ENCODE measurements at places on chromosomes 7 and 10.

DNA sequence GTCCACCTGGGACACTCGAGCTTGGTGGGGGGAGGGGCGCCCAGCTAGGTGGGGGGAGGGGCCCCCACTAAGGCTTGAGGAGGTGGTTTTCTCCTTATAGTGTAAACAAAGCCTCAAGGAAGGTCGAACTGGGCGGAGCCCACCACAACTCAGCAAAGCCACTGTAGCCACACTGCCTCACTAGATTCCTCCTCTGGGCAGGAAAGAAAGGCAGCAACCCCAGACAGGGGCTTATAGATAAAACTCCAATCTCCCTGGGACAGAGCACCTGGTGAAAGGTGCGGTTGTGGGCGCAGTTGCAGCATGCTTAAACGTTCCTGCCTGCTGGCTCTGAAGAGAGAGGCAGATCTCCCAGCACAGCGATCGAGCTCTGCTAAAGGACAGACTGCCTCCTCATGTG is 133.1 kb downstream of the SNX13 start:
- no peak for DNase-seq

DNA sequence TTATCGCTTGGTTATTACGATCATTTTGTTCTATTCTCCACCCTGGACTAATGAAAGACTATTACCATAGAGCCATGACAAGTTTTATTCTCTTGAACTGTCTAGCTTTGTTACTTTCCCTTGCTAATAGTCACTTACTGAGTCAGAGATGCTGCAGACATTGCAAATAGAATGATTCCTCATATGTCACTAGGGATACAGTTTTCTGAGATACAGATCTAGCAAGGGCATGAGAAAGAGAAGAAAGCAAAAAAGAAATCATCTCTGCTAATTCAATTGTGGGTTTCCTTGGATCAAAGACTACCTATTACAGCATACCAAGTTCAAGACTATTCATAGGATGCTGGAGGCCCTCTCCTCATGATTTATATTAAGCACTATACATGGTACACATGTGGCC is 204.3 kb downstream of the MBL2 start:
- no peak for DNase-seq

DNA sequence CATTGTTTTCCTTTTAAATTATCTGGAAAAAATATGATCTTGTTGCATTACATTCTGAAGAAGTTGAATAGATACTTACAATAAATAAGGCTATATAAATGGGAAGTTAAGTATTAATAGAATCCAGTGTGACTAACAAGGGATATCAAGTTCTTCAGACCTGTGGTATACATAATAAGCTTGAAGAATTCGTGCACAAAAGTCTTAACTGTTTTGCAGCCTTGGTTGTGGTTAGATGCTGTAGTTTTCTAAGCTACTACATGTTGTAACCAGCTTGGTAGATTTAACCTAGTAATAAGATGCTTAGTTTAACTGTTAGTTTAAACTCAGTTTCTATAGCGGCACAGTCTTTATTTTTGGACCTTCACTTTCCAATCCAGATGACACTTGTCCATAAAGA is 106.2 kb upstream of the GLCCI1 start:
- DNase-seq: peak; percentile 50

- DNase-seq: peak; percentile 55
Measured at GRCh38 chr7:107372298-107372697, 97.6 kb upstream of the GPR22 start.

GRCh38 chr7:152136686-152137085 is 111.2 kb downstream of the GALNT11 start:
- peak; percentile 65 for DNase-seq

GRCh38 chr10:62396864-62397263 is 22.7 kb downstream of the ZNF365 start:
- no peak for DNase-seq

GRCh38 chr10:13536674-13537366 is 8.0 kb upstream of the BEND7 start:
- DNase-seq: peak; percentile 35

DNA sequence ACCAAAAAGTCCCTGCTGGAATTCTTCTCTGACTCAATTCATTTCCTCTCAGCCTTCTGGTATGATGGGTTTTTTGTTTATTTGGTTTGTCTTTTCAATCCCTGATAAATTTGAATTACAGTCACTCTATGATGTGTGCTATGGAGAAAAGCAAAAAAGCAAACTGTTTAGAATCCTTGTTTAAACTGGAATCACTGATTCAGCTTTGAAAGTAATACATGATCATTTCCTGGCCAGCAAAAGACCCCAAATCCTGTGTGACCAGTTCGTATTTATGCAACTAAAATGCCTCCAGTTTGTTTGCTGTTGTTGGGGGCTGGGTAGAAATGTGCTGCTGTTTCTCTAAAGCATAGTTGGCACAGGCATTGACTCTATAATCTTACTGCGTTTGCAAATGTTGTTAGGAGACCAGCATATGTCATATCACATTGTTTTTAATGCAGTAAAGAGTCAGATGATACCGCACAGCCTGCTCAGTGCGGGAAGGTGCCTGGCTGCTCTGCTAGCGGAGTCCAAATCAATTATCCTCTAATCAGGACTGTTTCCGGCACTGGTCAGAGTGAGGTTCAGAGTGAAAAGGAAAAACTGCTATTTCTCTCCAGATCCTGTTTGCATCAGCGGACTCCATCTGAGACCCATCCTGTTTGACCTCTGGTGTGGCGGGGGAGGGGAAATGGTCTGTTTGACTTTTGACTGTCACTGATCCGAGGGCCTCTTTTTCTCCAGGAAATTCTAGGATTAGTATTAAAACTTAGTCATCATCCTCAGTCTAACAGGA is 40.6 kb upstream of the ADD3 start:
- peak; percentile 75 for DNase-seq

DNA sequence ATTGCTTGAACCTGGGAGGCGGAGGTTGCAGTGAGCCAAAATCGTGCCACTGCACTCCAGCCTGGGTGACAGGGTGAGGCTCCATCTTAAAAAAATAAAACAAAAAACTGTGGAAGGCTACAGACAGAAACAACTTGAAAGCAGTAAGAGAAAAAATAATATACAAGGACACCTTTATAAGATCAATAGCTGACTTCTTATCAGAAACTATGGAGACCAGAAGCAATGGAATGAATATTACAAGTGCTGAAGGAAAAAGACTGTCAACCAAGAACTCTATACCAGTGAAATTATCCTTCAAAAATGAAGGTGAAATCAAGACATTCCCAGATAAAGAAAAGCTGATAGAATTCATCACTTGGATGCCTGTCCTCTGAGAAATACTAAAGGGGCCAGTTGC is 49.0 kb downstream of the RBAK start:
- DNase-seq: no peak

DNA sequence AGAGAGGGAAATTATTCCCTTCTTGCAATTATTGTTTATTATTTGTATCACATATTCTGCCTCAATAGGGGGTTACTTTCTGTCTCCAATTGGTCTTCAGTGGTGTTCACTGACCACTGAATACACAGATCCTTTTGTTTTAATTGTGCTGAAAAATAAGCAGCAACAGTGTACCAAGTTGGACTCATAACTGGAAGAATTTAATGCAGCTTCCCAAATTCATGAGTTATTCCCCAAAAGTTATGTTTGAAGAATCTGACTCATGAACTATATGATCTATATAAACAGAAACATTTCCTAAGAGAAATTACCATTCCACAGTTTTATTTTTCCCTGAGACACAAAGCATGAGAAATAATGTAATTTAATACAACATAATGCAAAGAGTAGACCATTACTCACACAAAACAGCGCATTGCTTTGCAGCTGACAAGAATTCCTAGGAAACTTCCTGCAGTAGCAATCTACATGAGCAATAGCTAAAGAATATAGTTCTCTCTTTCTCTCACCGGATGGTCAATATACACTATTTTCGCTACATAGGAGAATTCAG is 479.2 kb downstream of the HTR7 start:
- DNase-seq: peak; percentile 47

- DNase-seq: no peak
Measured at GRCh38 chr7:86978808-86979506, 80.5 kb downstream of the ELAPOR2 start.

DNA sequence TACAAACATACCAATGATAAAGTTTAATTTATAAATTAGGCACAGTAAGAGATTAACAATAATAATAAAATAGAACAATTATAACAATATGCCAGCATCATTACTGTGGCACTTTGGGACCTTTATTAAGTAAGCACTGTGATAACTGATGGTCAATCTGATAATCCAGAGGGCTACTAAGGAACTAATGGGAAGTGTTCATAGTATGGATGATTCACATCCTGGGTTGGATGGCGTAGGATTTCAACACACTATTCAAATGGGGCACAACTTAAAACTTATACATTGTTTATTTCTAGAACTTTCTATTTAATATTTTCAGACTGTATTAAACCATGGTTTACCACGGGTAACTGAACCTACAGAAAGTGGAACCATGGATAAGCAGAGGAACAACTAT is 90.8 kb downstream of the KIF20B start:
- DNase-seq: no peak

GRCh38 chr10:124420254-124420653 is 1.5 kb upstream of the OAT start:
- no peak for DNase-seq

DNA sequence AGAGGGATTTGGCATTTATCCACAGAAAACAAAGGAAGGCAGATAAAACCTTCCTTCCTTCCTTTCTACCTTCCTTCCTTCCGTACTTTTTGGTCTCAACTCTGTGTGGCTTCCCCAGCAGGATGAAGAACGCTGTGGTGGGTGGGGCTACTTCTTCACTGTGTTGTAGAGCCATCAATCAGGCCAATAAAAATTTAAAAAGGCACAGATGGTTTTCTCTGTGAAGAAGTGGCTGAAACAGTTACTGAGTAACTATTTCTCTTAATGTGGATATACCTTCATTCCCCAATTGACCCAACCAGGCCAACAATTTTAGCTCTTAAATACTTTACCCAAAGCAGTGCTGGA is 75.8 kb downstream of the ZNF92 start:
- no peak for DNase-seq

GRCh38 chr7:143360788-143361551 is 1.5 kb downstream of the FAM131B start:
- no peak for DNase-seq

- DNase-seq: no peak
Measured at GRCh38 chr7:33965183-33965744, 59.9 kb downstream of the BMPER start.

- DNase-seq: peak; percentile 29
Measured at GRCh38 chr7:155701972-155702544, 57.6 kb downstream of the RBM33 start.

- DNase-seq: no peak
Measured at GRCh38 chr7:41193738-41194282, 509.1 kb downstream of the INHBA start.

- peak; percentile 67 for DNase-seq
Measured at GRCh38 chr7:134789967-134790685, 10.7 kb downstream of the CALD1 start.

DNA sequence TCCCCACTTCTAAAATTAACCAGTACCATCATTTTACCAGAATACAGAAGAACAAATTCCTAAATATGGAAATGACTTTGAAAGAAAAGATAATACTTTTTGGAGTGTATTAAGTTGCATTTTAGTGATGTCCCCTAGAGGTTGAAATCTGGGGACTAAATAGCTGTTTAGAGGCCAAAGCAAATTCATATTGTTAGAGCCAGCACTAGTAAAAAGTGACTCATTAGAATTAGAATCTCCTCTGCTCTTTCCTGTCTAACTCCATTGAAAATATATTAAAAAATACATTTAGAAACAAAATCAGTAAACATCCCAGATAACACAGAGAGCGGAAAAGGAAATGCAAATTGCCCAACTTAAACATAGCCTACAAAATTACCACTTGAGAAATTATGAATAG is 1189.6 kb upstream of the C7orf33 start:
- no peak for DNase-seq

- peak; percentile 86 for DNase-seq
Measured at GRCh38 chr7:113710310-113711096, 208.3 kb downstream of the PPP1R3A start.

DNA sequence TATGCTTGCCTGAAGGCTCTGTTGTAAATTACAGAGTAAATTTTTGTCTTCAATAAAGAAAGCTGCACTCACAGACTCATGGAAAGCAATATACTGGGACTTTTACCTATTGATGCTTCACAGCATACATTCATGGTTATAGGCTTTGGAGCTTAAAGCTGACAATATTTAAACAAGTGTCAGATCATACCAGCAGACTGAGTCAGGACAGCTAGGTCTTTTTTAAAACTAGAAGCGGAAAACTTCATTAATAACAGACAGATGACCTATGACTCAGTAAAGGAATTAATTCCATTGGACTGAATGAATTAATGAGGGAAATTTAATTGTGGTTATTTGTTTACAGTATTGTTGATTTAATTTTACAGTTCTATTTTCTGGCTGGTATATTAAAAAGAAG is 165.8 kb upstream of the DGKB start:
- no peak for DNase-seq

- DNase-seq: peak; percentile 53
Measured at GRCh38 chr10:77899080-77899477, 27.5 kb downstream of the DLG5 start.

- no peak for DNase-seq
Measured at GRCh38 chr7:115973406-115973805, 57.2 kb downstream of the TFEC start.

DNA sequence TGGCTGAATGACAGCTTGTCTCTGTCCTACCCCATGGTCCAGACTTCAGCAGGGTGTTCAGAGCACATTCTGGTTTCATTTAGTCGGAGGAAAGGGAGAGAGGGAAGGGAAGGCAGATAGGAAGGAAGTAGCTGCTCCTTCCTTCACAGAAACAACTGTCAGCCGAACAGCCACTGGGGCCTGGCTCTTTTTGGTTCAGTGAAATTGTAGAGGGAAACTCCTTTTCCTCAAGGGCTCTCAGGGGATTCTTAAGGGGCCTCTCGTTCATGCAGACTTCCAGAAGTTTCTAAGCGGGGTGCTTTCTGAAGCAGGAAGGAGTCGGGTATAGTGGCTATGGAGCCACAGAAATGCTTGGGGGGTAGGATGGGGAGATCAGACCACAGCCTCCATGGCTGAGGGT is 56.4 kb downstream of the TLL2 start:
- DNase-seq: no peak

DNA sequence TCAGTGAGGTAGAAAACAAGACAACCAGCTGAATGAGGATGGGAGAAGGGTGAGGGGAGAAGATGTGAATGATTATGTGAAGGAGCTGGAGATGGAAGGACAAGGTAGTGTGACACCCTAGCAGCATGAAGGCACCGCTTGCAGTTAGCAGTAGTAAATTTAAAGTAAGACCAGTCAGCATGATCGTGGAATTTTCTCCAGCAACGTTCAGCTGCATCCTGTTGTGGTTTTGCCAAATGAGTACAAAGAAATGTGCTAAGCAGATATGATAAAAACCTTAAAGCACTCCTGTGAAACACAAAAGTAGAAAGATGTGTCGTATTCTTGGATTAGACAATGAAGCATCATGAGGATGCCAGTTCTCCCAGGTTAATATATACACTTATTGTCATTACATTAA is 34.1 kb upstream of the IFRD1 start:
- peak; percentile 62 for DNase-seq

- DNase-seq: peak; percentile 58
Measured at GRCh38 chr7:133275446-133276095, 22.7 kb downstream of the EXOC4 start.

- DNase-seq: peak; percentile 42
Measured at GRCh38 chr10:58653139-58653538, 140.5 kb downstream of the BICC1 start.

GRCh38 chr7:16851829-16852228 is 30.0 kb downstream of the AGR3 start:
- DNase-seq: no peak

GRCh38 chr10:71230656-71231025 is 18.3 kb downstream of the UNC5B start:
- no peak for DNase-seq
